ENCODE measurements at places on chromosomes 13 and 19.

DNA sequence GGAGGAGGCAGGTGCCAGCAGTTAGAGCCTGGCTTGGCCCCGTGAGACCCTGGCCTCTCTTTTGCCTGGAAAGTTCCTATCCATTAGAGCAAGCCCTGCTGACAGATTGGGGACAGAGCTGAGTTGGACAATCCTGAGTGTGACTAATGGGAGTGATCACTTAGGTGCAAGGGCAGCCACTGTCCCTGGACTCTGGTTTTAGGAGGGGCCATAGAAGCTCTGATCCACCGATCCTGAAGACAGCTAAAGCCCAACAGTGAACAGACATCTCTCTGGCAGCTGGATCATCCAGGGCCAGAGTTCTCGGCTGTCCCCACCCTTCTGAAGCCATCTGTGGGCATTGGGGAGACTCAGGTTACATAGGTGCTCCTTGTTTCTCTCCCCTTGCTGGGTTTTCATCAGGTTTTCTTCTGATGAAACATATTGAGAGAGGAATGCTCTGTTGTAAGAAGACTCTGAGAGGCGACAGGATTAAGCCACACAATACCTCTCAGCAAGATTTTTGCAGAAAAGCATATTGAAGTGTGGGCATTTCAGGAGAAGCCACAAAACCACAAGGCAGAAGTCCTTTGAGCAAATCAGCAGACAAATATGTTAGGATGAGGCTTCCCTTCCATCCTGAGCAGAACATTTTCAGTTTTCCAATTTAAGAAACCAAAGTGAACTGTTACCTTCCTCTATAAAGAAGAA is 288.0 kb upstream of the MAB21L1 start:
- no peak for DNase-seq

- DNase-seq: peak; percentile 84
Observed at GRCh38 chr19:17762505-17763229, 11.4 kb downstream of the FCHO1 start.

DNA sequence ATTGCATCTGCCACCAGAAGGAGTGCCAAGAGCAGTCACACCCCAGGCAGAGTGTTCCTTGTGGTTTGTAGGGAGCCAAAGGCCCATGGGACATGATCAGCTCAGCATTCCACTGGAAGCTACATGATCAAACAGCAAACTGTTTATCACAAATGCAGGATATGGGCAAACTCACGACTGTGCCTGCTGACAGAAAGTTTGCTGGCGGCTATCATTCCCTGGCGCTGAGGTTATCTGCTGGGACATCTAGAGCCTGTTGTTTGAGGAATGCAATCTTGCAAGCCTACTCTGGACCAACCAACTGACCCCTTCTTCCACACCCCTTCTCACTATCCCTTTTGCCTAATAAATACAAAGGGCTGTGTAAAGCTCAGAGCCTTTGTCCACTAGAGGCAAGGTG is 7.7 kb upstream of the ZNF613 start:
- no peak for DNase-seq

DNA sequence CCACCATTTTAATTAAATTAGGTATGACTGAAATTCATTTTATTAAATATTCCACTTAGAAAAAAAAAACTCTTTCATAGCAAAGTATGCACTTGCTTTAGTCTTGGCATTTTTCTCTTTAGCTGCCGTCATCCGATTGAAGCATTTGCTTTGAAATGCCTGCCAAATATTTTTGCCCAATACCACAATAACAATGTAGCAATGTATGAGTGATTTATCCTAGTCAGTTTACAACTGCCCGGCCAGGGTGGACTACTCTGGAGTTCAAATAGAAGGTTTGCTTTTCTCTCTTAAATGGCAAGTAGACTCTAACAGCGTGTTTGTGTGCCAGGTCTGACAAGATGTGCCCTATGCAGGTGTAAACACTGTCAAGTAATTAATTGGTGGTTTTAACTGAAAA is 675.3 kb upstream of the SGCG start:
- no peak for DNase-seq

- no peak for DNase-seq
Observed at GRCh38 chr19:53883231-53883661, 1.2 kb downstream of the PRKCG start.

DNA sequence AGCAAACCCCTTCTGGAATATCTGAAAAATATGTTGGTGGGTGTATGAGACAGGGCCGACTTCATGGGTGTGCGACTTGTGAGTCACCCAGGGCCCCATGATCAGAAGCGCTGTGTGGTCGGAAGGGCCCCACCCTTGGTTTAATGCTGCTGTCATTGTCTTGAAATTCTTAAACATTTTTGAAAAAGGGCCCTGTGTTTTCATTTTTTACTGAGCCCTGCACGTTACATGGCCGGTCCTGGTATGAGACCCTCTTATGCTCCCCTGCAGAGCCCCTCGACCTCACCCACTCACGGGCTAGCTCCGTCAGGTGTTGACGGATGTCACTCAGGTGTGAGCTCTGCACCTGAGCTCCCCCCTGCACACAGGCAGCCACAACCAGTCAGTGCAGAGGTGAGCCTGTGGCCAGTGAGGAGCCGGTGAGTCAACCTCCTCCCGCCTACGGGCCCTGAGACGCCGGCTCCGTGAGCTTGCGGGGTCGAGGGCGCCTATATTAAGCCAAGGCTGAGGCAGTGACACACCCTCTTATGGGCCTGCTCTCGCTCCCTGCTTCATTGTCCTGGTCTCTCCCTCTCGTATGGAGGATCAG is 27.7 kb downstream of the GADD45B start:
- no peak for DNase-seq

DNA sequence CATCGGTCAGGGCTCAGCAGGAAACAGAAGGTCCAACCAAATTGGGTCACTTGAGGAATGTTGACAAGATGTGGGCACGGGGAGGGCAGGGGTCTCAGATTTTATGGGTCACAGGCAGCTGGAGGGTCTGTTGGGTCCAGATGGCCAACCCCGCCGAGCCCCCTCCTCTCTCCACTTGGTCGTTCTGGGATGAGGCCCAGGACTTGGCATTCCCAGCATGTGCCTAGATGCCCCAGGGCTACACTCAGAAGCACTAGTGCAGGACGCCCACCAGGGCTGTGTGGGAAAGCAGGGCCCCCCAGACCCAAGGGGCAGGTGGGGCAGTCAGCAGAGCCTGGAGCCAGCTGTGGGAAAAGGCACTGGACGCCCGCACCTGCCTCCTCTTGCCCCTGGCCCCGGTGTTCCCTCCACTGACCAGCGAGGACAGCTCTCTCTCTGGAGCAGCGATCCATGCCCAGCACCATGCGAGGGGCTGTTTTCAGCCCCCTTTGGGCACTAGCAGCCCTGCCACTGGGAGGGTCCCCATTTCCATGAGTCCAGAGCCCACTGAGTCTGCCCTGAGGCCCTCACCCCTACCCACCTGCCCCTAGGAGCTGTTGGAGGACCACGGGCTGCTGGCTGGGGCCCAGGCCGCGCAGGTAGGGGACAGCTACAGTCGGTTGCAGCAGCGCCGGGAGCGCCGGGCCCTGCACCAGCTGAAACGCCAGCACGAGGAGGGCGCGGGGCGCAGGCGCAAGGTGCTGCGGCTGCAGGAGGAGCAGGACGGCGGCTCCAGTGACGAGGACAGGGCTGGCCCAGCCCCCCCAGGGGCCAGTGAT is 26.0 kb downstream of the DHX34 start:
- DNase-seq: no peak

DNA sequence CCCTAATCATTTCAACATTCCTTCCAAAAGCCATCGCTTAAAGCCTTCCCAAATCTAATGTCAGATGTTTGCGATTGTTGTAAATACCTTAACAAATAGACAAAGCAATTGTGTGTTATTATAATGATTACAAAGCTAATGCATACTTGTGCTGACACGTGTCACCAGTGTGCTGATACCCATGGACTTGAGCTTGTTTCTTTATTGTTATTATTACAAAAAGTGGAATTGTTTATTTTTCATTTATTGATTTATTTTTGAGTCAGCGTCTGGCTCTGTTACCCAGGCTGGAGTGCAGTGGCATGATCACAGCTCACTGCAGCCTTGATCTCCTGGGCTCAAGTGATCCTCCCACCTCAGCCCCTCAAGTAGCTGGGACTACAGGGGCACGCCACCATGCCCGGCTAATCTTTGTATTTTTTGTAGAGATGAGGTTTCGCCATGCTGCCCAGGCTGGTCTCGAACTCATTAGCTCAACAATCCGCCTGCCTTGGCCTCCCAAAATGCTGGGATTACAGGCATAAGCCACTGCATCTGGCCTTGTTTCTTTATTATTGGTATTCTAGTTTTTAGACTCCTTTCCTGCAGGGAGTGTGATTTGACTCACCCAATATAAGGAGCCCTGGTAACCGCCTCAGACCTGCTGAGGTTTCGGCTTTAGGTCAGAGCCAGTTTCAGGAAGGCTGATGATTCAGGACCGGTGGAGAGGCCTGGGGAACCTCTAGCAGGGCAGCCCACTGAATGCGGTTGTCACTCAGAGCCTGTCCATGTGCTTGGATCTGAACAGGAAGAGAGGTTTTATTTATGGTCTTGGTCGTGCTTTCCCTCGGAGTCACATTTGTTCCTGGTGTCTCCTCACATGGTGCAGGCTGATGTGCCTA is 2.1 kb upstream of the FBXO17 start:
- DNase-seq: peak; percentile 50

GRCh38 chr13:80040196-80040980 is 300.5 kb downstream of the SPRY2 start:
- peak; percentile 53 for DNase-seq

- DNase-seq: no peak
Observed at GRCh38 chr19:57171551-57172081, 4.3 kb upstream of the DUXA start.

GRCh38 chr13:109818886-109819285 is 32.5 kb upstream of the IRS2 start:
- no peak for DNase-seq

DNA sequence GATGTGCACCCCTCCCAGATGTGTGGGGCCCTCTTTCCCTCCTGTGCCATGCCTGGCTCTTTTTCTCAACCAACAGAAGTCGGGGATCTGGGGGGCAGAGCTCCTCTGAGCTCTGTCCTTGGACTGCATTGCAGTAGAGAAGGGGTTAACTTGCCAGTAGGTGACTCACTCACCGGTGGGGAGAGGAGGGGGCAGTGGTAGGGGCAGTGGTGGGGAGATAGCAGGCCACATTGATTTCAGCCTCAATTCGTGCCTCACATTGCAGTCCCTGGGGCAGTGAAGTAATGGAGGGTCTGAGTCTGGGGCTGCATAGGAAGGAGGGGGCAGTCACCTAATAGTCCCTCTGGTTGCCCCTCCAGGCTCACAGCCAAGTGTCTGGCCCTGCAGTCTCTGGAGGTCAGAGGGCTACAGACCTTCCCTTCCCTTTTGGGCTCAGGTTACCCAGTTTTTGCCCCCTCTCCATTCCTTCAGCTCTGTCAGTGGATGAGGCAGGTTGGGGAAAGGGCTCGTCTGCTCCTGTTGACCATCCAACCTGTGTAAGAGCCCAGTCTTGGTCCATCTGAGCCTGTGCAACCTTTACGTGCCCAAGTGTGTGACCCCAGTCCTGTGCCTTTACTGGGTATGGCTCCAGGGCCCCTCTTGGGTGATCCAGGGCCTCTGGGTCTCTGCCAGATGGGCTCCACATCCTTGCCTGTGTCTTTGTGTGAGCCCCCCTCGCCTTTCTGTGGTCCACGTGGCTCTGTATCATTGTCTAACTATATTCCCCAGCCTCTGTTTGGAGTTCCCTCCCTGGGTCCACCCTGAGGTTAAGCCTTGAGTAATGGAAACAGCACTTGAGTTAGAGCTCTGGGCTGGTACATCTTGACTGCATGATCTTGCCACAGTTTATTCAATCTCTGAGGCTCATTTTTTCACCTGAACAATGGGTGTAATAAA is 13.0 kb downstream of the CIC start:
- peak; percentile 77 for DNase-seq

- no peak for DNase-seq
Observed at GRCh38 chr19:29404015-29404414, 121.8 kb upstream of the VSTM2B start.

- DNase-seq: no peak
Observed at GRCh38 chr13:49777746-49778614, 14.5 kb downstream of the KPNA3 start.

DNA sequence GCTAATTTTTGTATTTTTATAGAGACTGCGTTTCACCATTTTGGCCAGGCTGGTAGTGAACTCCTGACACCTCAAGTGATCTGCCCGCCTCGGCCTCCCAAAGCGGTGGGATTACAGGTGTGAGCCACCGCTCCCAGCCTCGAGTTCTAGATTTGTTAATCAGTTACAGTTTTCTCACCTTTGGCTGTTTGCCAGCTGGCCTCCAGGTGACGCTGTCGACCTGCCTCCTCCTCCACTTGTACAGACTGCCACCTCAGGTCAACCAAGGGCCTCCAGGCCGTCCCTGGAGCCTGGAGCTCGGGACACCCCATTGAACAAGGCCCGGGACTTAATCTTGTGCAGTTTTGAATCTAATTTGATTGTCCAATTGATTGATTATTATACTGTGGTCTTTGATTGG is 45.5 kb downstream of the IER2 start:
- DNase-seq: no peak

- DNase-seq: no peak
Observed at GRCh38 chr13:77219401-77219800, 107.5 kb downstream of the MYCBP2 start.

DNA sequence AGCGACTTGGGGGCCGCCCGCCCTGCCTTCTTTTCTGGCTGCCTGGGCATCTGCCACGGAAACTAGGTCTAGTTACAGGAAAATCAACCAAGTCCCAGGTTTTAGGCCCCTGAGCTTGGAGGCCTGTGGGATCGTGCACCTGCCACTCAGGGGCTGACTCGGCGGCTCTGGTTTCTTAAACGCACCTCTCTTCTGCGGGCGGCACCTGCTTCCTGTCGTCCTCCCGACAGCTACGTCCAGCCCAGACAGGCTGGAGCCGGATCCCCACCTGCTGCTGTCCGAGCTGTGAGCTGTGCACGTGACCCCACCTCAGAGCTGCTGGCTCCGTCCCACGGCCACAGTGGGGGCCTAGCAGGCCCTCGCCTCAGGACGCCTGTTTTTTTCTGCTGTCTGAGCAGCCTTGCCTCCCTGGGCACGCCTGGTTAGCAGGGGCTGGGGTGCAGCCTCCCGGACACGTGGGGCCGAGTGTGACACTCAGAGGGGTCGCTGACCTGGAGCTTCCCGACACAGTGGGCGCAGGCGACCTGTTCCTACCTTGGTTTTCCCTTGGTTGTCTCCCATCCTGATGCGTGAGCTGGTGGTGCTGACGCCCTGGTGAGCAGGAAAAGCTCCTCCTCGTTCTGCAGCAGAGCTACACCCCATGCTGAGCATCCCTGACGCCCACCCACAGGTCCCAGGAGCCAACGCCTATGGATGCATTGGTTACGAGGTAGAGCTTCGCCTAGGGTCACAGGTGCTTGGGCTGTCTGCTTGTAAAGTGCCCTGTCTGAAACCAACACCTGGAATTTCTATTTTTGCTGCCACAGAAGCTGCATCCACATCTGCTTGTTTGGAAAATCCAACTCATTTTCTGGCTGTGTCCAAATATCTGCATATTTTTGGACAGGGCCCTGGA is 17.5 kb downstream of the TMEM255B start:
- no peak for DNase-seq

GRCh38 chr13:27170221-27170515 is 1.4 kb downstream of the USP12 start:
- no peak for DNase-seq

DNA sequence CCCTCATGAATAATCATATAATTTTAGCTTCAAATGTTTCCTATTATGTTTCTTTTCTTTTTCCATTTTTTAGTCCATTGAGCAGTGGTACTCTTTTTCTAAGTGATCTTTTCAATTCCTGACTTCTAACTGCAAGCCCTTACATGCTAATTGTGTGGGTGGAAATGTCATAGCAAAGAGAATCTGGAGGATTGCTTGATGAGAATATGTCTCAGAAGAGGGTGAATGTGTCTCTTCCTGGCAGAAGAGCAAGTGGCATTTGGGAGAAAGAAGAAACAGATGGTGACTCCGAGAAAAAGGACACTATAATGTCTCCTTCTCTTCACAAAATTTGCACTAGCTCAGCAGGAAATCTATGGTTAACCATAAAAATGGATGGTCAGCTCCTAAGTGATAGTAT is 2320.0 kb downstream of the PCDH9 start:
- DNase-seq: no peak
